ENCODE measurements at places on chromosomes 11 and 22.

- no peak for DNase-seq
These were observed 45.6 kb downstream of the EIF3F start for GRCh38 chr11:8032576-8033304.

- no peak for DNase-seq
These were observed 67.6 kb downstream of the PIWIL3 start for GRCh38 chr22:24706732-24707469.

GRCh38 chr22:49482811-49483210 lies 344.9 kb downstream of the BRD1 start:
- DNase-seq, result no peak

DNA sequence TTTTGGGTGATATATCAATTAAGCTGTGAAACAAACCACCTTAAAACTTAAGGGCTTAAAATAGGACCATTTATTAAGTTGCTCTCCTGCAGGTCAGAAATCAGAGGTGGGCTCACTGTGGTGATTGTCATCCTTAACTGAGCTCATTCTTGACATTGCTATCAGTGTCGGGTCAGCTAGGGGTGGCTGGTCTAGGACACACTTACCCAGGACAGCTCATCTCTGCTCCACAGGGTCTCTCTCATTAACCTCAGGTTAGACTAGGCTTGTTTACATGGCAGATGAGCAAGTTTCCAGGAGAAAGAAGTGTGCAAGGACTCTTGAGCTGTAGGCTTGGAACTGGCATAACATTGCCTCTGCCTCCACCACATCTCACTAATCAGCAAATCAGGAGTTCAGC lies 601.0 kb upstream of the RAG2 start:
- no peak for DNase-seq

DNA sequence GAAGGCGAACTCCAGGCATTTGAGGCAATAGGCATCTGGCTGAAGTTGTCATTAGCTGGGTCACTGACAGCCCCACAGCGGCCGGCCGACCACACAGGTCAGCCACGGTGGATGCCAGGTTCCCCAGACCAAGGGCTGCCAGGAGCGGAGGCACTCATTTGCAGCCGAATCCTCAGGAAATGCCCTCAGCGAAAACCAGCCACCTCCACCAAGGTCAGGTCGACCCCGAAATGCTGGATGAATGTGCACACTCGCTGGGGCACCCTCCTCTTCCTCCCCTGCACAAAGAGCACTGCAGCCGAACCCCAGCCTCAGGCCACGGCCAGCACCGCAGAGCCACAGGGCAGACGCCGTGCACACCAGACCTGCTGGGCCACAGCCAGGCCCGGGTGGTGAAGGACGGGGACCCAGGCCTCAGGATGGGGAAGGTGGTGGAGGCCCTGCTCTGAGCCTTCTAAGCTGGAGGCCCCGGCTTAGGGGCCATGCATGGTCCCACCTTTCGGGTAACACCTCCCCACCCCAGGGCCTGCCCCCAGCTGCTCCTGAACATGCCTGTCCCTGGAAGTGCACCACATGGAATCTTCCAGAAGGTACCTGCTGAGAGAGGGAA lies 206.0 kb downstream of the BRD1 start:
- DNase-seq, result no peak

DNA sequence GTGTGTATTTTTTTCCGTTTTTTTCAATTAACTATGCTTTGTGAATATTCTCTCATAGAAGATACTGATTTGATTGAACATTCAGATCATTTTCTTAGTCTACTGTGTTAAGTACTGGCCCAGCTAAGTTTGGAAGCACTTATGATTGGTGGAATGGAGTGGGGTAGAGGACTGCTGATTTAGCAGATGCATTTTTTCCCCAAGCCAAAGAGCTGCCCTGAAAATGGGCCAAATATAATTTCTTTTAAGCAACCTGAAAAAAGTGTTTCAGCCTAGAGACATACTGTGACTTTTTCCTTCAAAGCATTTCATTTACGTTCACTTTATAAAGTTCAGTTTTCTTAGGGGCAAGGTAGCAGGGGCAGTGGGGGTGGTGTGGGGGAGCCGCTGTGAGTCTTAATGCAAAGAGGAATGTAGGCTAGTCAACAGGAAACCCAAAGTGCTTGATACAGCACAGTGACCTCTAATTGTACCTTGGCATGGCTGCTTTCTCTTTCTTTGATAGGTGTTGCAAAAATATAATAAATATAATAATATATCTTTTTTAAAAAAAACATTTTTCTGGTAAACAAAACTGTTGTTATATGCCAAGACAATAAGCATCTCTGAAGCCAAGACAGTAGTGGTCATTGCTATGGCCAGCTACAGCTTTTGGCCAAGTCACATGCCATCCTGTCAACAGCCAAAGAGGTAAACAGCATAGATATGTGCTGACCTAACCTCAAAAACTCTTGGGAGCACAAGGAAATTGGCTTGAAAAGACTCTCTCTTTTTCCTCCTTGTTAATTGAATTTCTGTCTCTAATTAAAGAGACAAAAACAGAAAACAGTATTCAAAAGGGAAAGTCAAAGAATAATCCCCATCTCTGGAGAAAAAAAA lies 58.8 kb downstream of the LIF start:
- no peak for DNase-seq

- no peak for DNase-seq
These were observed 20.7 kb upstream of the P2RY2 start for GRCh38 chr11:73197348-73197747.

GRCh38 chr11:128179039-128179438 lies 408.3 kb downstream of the ETS1 start:
- no peak for DNase-seq

DNA sequence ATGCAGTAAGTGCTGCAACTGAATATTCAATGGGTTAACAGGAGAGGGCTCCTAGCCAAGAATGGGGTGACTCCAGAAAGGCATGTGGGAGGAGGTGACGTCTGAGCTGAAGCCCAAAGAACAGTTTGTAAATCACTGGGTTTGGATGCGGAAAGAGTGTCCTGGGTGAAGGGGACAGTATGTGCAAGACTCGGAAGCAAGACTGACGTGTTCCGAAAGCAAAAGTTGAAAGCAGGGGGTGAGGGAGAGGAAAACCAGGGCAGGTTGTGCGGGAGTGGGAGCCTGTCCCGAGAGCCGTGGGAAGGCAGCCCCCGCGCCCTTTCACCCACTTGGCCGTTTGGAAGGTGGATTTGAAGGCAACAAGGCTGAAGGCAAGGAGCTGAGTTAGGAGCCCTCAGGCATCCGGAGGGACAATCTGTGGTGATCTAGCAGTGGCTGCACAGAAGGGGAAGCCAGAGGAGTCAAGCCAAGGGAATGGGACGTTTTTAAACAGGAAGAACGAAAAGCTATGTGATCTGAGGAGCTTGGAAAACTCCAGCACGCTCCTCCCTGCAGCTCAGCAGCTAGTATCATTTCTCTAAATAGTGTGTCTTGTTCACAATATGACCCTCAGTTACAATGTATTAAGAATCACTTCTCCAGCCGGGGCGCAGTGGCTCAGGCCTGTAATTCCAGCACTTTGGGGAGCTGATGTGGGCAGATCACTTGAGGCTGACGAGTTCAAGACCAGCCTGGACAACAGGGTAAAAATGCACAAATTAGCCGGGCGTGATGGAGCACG lies 7.7 kb downstream of the SLC25A18 start:
- DNase-seq, result no peak

- DNase-seq, result no peak
These were observed 310.8 kb upstream of the PITPNB start for GRCh38 chr22:28229566-28230485.

- DNase-seq, result no peak
These were observed 34.4 kb upstream of the CD82 start for GRCh38 chr11:44531116-44531504.

- no peak for DNase-seq
These were observed 5.8 kb downstream of the LIF start for GRCh38 chr22:30240541-30241417.

GRCh38 chr11:269146-269890 lies 8.9 kb upstream of the NLRP6 start:
- DNase-seq, result no peak

GRCh38 chr11:112404112-112404511 lies 143.5 kb upstream of the PLET1 start:
- DNase-seq, result no peak

- DNase-seq, result no peak
These were observed 108.6 kb downstream of the TRIM29 start for GRCh38 chr11:120029321-120029720.

DNA sequence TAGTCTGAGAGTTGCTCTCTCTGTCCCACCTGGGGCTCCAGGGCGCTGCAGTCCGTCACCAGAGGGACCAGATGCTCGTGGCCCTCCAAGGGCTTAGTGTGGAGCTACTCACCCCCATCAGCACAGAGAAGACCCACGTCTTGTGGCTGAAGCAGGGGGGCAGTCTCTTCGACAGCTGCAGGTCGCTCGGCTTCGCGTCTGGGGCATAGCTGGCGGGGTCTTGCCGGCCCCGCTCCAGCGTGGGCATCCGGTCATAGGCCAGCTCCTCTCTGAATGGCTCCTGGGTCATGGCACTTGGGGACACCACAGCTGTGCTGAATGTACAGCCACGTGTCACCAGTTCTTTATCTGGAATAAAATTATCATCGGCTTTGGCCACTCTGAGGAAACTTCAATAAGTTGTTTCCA lies 608 bp downstream of the MLC1 start:
- no peak for DNase-seq

GRCh38 chr22:23279781-23280180 lies 99.5 kb downstream of the BCR start:
- DNase-seq, result no peak

GRCh38 chr11:2519862-2520735 lies 75.3 kb downstream of the KCNQ1 start:
- no peak for DNase-seq

DNA sequence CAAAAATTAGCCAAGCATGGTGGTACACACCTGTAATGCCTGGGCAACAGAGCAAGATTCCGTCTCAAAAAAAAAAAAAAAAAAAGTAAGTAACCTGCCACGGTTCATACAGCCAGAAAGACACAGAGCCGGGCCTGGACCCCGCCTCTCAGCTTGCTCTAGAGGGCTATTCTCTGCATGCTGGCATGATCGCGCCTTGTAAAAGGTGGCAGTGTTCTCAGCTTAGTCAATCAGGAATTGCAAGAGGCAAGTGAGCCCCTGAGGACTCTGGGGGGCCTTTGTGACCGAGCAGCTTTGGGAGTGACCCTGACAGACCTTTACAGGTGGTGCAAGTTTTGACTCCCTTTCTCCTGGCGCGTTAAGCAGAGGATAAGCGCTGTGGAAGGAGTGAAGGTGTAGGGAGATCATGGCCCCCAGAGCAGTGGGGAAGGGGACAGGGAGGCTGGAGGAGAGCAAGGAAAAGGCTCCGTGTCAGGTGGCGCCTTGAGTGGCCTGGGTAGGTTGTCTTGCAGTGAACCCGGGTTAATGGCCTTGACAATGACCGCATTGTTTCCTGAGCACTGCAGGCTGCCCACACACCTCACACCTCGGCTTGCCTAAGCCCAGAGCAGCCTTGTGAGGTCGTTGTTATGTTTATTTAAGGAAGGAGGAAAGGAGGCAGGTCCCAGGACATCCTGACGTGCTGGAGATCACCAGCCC lies 48.9 kb downstream of the CDPF1 start:
- DNase-seq, result no peak

DNA sequence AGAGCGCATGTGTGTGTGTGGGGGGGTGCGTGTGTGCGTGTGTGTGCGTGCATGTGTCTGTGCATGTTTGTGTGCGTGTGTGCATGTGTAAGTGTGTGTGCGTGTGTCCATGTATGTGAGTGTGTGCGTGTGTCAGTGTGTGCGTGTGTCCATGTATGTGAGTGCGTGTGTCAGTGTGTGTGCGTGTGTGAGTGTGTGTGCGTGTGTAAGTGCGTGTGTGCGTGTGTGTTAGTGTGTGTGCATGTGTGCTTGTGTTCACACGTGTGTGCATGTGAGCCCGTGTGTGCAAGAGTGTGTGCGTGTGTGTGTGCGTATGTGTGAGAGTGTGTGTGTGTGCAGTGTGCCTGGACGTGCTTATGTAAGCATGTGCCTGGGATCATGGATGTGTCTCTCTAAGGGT lies 14.7 kb upstream of the APOL6 start:
- no peak for DNase-seq

DNA sequence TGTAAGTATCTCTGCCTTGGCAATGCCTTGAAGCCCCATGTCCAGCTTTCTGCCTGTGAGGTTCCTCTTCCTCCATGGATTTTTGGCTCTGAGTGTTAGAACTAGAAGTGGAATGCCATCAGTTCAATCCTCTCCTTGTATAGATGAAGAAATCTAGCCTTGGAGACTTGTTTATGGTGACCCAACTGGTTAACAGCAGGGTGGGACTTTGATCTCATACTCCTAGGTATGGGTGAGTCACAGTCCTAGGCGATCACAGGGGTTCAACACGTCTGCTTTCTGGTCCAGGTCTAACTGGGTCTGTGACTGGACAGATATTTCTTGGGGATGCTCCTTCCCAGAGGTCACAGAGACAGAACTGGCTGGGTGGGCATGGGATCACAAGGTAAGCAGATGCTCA lies 9.2 kb upstream of the MTFP1 start:
- no peak for DNase-seq

- DNase-seq, result no peak
These were observed 81.1 kb downstream of the DGCR2 start for GRCh38 chr22:19040888-19041703.

DNA sequence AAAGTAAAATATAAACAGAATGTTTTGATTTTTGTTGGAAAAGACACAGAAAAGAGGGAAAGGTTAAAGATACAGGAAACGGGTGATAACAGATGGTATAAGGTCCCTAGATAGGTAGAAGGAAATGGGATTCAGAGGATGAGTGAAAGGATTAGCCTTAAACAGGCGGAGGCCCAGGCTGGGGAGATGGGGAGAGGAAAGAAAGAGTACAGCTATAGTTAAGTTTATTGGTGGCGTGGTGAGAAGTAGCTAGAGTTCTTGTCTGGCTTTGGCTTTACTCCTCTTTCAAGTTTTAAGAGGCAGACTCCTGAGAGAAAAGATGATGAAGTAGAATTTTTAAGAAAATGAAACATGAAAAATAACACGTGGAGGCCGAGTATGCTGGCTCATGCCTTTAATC lies 13.7 kb downstream of the ZBTB44 start:
- DNase-seq, result no peak

- DNase-seq, result no peak
These were observed 31.3 kb upstream of the DGKZ start for GRCh38 chr11:46315783-46316563.

DNA sequence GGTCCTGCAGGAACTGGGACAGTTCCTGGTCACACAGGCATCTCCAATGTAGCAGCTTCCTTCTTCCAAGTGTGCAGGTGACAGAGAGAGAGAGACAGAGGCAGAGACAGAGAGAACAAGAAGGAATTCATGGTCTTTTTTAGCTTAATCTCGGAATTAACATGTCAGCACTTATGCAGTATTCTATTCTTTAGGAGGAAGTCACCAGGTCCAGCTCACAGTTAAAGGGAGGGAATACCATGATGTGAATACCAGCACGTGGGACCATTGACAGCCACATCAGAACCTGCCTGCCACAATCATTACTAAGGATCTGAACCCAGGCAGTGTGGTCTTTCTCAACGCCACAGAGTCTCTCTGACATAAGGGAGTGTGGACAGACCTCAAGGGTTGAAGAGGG lies 341.6 kb downstream of the MN1 start:
- no peak for DNase-seq

All from stimulated activated CD4-positive, alpha-beta T cell treated with anti-CD3 and anti-CD28 coated beads, Interleukin-4, amount 100 ng/mL, for 48 hours (primary cell).